ENCODE measurements at places on chromosomes 13 and 19.
A peak's percentile ranks its signal among the peaks of the same experiment; 100 is the strongest.

DNA sequence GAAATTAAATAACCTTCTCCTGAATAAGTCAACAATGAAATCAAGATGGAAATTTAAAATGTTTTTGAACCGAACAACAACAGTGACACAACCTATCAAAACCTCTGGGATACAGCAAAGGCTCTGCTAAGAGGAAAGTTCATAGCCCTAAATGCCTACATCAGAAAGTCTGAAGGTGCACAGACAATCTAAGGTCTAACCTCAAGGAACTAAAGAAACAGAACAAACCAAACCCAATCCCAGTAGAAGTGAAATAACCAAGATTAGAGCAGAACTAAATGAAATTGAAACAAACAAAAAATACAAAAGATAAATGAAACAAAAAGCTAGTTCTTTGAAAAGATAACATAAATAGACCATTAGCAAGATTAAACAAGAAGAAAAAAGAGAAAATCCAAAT is 9.0 kb downstream of the UGGT2 start:
- DNase-seq, result no peak

DNA sequence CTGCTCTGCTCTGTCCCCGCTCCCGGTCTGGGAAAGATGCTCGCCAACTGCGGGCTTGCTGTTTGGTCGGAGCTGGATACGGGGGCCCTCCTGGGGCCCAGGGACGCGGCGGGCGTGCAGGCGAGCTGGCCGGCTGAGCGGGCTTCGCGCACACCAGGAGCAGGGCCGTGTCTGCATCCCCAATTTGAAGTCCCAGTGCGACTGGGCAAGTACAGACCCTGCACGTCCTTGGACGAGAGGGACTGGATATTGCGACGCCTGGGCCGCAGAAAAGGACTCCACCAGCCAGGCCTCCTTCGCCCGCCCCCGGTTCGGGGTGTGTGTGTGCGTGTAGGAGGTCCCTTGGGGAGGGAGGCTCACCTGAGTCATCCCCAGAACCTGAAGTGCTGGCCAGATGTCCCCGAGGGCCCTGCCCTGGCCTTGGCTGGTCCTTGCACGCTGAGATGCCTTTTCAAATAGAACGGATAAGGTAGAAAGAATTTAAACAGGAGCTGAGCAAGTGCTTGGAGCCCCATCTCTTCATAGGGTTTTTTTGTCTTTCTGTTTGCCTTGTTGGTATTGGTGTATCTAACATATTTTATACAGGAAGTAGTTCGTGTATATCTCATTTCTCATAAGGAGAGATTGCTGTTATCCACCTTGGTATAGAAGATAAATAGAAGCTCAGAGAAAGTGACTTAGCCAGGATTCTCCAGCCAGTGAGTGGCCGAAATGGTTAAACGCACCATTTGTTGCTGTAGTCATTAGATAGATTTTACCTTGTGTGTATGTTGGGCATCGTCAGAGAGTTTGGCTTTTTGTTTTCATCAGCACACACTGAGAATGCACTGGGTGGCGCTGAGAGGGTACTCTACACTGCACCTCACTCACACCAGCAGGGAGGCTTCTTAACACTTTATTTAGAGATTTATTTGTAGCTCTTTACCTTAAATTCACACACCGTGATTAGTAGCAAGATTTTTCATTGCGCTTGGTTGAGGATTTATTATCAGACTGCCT is 1.1 kb downstream of the NAXD start:
- DNase-seq, result peak; percentile 31

- no peak for DNase-seq
These were observed 13.4 kb downstream of the TECR start for GRCh38 chr19:14542711-14543328.

DNA sequence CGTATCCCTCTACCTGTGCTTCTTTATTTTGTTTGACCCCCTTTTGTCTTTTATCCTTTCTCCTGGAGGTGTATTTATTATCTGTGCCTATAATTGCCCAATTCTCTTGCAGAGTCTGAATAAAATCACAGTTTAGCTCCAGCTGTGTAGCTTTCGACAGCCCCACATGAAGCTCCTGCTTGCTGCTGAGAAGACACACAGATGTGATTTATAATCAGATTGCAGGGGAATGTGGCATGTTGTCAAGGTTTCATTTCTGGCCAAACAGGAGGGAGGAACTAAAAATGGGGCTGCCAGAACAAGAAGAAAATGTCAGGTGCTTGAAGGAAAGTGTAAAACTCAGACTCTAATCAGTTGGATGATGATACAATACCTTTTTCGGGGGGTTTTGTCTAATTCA is 22.7 kb downstream of the CCNA1 start:
- no peak for DNase-seq

GRCh38 chr19:48355365-48355954 is 8.3 kb downstream of the TMEM143 start:
- no peak for DNase-seq

DNA sequence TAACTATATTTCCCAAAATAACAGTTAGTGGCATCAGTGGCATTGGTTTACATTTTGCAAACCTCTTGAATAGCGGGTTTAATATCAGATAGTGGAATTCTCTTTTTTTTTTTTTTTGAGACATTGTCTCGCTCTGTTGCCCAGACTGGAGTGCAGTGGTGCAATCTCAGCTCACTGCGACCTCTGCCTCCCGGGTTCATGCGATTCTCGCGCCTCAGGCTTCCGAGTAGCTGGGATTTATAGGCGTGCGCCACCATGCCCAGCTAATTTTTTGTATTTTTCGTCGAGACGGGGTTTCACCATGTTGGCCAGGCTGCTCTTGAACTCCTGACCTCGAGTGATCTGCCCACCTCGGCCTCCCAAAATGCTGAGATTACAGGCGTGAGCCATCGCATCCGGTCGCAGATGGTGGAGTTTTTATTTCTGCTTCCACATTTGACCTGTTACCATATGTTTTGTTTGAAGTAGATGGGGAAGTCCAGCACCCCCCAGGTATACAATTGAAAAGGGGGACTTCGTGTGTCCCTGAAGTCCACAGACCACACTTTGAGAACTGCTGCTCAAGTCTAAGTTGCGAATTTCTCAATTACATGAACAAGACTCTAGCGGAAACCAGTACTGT is 40.5 kb upstream of the XPO4 start:
- DNase-seq, result no peak

DNA sequence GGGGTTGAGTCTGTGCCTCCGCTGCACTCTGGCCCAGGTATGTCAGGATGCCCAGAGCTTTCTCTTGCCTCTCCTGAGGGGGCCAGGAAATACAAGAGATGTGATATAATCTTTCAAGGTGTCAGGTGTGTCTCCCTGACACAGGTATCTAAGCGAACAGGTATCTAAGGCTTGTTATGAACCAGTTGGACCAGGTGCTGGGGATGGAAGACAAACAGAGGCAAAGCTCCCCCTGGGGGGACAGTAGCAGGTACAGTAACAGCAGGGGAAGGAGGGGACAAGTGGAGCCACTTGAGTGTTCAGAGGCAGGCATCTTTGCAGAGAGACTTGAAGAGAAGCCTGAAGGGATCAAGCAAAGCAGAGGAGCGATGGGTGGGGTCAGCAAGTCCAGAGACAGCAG is 2.6 kb downstream of the LENG1 start:
- no peak for DNase-seq

- DNase-seq, result no peak
These were observed 114.7 kb upstream of the MCF2L start for GRCh38 chr13:112854321-112854720.

- DNase-seq, result no peak
These were observed 441.5 kb downstream of the DIAPH3 start for GRCh38 chr13:59721926-59722910.

- DNase-seq, result no peak
These were observed 20.9 kb downstream of the ZNF536 start for GRCh38 chr19:30393046-30393445.

DNA sequence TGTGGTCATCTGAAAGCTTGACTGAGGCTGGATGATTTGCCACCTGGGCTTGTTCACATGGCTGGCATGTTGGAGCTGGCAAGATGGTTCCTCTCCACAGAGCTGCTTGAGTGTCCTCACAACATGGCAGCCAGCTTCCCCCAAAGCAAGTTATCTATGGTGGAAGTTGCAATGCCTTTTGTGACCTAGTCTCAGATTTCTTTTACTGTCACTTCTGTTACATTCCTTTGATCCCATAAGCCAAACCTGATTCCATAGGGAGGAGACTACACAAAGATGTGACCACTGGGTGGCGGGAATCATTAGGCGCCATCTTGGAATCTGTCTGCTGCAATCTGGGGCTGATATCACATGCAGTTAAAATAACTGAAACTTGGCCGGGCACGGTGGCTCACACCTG is 17.5 kb upstream of the LMTK3 start:
- DNase-seq, result no peak

GRCh38 chr13:19663416-19663979 is 30.0 kb downstream of the MPHOSPH8 start:
- DNase-seq, result no peak

DNA sequence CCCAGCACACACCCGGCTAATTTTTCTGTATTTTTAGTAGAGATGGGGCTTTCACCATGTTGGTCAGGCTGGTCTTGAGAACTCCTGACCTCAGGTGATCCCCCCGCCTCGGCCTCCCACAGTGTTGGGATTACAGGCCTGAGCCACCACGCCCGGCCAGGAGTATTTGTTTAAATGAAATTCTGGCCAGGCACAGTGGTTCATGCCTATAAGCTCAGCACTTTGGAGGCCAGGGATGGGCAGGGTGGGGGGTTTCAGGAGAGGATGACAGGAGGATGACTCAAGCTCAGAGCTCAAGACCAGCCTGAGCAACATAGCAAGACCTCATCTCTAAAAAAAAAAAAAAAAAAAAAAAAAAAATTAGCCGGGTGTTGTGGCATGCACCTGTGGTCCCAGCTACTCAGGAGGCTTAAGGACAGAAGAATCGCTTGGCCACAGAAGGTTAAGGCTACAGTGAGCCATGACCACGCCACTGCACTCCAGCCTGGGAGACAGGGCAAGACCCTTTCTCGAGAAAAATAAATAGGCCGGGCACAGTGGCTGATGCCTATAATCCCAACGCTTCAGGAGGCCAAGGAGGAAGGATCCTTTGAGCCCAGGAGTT is 8.2 kb upstream of the DHDH start:
- DNase-seq, result no peak

All from CD4-positive, alpha-beta T cell treated with Interleukin-4 for 4 hours (primary cell).